CD14-positive monocyte (primary cell): ENCODE measurements at places on chromosomes 1 and 21.

GRCh38 chr1:217917281-217917887 lies 286.2 kb downstream of the SPATA17 start:
- no peak for DNase-seq

GRCh38 chr1:95927061-95927460 lies 693.1 kb downstream of the RWDD3 start:
- DNase-seq, result no peak

GRCh38 chr1:176791906-176792305 lies 328.9 kb downstream of the PAPPA2 start:
- DNase-seq, result no peak

GRCh38 chr21:34075760-34076660 lies 2.6 kb downstream of the MRPS6 start:
- DNase-seq, result no peak

DNA sequence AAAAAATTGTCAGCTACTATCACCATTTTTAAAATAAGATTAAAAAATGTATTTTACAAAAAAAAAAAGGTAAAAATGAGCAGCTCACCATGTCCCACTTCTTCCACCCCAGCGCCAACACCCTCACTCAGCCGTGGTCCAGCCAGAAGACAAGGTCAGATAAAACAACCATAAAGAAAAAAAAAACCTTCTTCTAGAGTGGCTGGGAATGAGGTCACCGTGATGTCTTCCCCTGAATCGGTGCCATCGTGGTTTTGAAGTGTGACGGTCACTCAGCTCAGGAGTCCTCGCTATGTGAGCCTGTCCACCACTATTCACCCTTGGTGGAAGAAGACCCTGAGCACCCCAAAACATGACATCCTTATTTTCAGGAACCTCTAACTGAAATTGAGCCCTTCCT lies 38.1 kb downstream of the B3GALT5 start:
- no peak for DNase-seq

GRCh38 chr1:94017155-94017829 lies 103.7 kb downstream of the ABCA4 start:
- DNase-seq, result peak; percentile 81

GRCh38 chr21:43717166-43717853 lies 1.6 kb upstream of the PDXK start:
- DNase-seq, result no peak

- DNase-seq, result no peak
Observed at GRCh38 chr21:26977746-26978145, 10.9 kb upstream of the ADAMTS5 start.

GRCh38 chr1:46043458-46044017 lies 88.9 kb downstream of the PIK3R3 start:
- DNase-seq, result peak; percentile 34

DNA sequence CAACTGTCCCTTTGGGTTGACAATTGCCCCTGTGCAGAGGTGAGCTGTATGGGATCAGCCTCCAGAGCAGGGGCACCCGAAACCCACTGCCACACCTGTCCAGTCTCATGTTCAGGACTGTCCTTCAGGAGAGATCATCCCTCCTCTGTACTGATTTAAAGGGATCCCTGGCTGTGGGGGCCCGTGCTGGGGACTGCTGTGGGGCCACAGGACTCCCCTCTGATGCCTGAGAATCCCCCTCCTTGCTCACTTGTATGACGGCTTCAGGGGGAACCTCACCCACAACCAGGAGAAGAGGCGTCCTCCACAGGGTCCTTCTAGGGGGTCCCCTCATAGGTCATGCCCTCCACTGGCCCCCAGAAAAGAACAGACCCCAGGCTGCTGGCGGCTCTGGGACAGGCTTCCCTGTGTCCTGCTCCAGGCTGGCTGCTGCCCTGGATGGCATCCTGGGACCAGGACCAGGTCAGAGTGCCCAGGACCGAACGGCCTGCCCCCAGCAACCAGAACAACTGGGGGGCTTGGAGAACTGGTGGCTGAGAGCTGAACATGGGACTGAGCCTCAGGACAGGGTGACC lies 77.5 kb upstream of the ACTRT2 start:
- no peak for DNase-seq

- DNase-seq, result no peak
Observed at GRCh38 chr1:30968220-30968971, 59.8 kb upstream of the SDC3 start.

- no peak for DNase-seq
Observed at GRCh38 chr21:46157396-46157986, 2.1 kb upstream of the FTCD start.

GRCh38 chr1:109104364-109105151 lies 9.4 kb upstream of the ELAPOR1 start:
- peak; percentile 62 for DNase-seq

- DNase-seq, result no peak
Observed at GRCh38 chr21:26405735-26406361, 167.2 kb downstream of the CYYR1 start.

GRCh38 chr1:17207540-17207939 lies 2.6 kb downstream of the PADI1 start:
- peak; percentile 67 for DNase-seq

GRCh38 chr21:35987475-35987874 lies 72.9 kb downstream of the SETD4 start:
- no peak for DNase-seq

DNA sequence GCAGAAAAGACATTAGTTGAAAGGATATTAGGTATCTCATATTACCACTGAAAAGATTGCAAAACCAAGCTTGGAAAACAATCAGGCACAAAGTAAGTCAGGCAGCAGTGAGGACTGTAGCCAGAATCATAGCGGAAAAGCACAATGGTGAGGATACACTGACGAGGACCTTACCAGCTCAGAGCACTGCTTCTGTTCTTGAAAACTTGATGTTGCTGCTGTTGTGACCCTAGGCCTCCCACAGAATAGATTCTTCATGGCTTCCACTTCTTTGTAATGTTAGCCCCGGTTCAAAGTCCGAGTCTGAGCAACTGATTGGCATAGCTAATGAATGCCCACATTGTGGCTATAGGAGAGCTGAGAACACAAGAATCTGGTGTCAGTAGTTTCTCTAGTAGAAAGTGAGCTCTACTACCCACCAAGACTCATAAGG lies 45.2 kb upstream of the LRRC8C start:
- no peak for DNase-seq

- DNase-seq, result no peak
Observed at GRCh38 chr1:221306239-221306638, 427.0 kb downstream of the HLX start.

GRCh38 chr1:200194477-200194876 lies 167.0 kb downstream of the NR5A2 start:
- no peak for DNase-seq

DNA sequence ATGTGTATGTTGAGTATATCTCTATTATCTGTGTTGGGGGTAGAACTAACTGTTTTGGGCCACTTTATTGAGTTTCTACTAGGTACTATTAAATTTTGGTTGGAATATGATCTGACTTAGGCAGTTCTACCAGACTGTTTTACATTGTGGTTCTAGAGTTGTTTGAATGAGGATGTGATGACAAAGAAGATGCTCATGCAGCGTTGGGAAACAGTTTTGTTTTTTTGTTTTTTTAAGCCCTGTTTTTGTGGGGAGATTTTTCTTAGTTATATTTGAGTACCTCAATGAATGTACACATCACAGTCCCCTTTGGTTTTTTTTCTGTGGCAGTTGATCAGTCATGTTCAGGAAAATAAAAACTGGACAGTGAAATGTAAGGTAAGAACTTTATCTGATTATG lies 40.1 kb downstream of the TMED5 start:
- DNase-seq, result no peak

- DNase-seq, result no peak
Observed at GRCh38 chr1:115978292-115978941, 2.1 kb downstream of the SLC22A15 start.

- DNase-seq, result no peak
Observed at GRCh38 chr1:227174164-227174563, 144.1 kb downstream of the CDC42BPA start.

GRCh38 chr1:30460661-30461060 lies 262.7 kb downstream of the MATN1 start:
- DNase-seq, result no peak

DNA sequence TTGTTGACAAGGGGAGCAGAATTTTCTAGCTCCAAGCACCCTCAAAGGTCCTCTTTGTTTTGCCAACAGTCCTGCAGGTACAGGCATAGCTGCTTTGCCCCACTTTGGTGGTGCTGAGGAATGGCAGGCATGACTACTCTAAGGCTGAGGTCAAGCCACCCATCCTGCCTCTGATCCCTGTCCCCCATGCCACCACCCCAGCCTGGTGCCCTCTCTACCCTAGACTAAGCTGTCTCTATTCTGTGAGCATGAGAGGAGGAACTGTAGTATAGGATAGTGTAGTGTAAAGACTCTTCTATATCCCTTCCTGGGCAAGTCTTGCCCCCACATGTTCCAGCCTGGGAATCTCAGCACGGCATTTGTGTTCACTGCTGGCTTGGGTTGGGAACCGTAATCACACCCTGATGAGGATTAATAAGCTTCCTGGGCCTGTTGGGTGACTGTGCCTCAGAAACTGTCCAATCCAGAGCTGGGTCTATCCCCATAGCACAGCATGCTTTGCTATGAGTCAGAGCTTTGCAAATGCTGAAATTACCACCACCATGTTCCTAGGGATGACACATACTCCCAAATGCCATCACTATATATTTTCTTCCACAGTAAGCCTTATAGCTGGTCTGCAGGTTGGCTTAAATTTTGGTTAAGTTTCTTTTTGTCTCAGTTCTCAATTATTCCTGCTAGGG lies 105.7 kb upstream of the PPP2R5A start:
- peak; percentile 30 for DNase-seq

DNA sequence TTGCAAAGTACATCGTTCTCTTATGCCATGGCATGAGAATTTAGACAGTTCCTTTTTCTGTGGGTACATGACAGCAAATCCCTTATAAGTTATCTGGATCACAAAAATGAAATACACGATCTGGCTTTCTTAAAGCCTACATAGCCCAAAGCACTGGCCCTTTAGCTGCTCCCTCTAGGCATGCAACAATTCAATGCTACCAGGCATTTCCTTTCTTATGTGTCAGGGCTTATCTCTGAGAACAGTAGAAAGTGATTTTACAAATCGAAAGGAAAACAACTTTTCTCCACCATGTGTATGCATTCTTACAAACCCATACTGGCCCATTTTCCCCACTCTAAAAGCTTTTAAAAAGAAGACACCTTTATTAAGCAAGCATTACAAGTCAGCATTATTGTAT lies 139.7 kb downstream of the GRIK1 start:
- DNase-seq, result no peak

DNA sequence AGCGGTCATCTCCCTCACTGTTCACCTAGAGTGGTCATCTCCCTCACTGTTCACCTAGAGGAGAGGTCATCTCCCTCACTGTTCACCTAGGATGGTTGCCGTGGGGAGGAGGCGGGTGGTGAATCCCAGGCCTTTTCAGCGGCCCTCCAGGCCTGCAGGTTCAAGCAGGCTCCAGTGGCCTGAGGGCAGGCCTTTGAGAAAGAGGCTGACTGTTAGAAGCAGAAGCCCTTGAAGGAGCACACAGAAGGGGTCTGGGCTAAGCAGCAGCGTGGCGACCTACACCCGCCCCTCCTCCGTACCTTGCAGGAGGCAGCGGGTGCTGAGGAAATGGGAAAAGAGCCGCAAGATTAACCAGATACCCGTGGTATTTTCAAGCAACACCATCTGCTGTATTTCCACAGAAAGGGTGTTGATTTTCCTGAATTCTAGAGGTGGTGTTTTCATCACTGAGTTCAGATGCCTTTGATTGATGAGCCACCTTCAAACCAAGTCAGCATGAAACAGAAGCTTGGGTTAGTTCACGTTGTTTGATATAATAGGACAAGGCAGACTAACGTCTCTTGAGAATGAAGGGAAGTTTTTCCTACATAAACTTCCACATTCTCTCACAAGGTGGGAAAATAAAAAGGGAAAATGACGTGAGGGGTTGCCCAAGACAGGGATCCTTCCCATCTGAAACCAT lies 289.5 kb downstream of the KIF26B start:
- no peak for DNase-seq

DNA sequence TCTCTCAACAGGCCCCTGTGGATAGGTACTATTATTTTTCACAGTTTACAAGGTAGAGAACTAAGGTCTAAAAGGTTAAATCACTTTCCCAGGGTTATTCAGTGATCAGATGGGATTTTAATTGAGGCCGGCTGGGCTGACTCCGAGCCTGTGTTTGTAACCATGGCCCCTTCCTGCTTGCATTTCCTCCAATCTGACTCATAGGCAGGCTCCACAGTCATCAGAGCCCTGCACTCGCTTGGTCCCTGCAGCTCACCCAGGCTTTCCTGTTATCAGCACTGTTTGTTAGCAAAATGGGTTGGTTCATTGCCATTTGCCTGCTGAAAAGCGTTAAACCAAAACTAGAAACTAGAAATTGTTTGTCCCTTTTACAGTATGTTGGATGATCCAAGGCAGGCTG lies 41.4 kb upstream of the LMX1A start:
- DNase-seq, result peak; percentile 52

DNA sequence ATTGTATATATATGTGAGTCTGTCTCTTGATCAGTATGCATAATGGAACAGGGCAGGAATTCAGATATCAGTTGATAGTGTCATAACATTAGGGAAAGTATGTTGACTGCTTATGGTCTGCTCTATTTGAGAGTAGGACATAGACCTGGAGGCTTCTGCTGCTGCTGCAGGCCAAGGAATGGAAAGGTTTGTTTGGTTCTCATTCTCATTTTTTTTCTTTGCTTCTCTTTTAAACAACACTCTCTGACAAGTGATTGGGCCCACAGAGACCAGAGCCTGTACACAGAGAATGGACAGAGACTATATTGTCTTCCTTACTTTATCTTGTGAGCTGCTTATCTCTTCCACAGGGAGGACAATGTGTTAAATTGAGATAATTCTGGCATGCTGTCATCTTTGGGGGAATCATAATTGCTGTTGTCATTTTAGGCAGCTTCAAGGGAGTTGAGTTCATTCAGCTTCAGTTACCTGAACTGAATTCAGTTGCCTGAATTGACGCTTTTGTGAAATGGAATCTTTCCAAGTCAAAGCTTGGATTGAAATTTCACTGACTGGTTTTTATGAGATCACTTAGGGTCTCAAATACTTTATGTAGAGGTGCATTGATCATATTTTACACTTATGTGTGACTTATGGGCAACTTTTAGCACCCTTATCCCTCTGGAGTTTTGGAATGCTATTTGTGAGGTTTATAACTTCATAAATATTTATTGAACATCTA lies 16.9 kb downstream of the CAP1 start:
- no peak for DNase-seq

- DNase-seq, result no peak
Observed at GRCh38 chr1:31739346-31739745, 24.8 kb downstream of the ADGRB2 start.

DNA sequence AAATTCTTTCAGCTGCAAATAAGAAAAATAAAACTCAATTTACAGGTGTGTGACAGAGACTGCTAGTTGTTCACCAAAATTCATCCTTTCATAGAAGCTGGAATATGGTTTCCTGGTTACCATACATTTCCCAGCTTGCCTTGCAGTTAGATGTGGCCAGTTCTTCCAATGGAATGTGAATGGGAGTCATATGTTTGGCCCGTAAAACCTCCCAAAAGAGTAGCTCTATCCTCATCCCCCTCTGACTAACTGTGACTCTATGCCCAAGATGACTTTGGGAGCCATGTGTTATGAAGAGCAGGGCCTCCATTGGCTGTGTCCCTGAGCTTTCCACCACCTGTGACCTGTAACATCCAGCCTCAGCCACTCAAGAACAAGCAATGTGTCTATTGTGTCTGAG lies 90.6 kb upstream of the NGF start:
- no peak for DNase-seq
